ENCODE measurements at places on chromosomes 6 and 20.
A peak's percentile ranks its signal among the peaks of the same experiment; 100 is the strongest.

DNA sequence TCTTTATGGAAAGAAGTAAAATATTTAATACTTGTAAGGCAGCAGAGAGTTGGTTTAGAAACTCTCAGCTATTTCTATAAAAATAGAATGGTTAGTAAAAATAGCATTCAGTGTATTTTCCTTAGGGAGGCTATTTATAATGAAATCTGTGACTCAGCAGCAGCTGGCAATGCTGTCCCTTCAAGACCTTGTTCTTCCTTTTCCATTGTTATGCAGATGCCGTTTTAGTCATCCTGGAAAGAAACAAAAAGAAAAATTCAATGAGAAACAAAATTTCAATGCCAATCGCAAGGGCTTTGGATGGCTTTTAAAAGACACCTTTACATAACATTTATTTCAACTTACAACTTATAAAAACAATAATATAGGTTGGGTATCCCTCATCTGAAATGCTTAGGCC lies 17.5 kb downstream of the MPC1 start:
- DNase-seq, result peak; percentile 58

DNA sequence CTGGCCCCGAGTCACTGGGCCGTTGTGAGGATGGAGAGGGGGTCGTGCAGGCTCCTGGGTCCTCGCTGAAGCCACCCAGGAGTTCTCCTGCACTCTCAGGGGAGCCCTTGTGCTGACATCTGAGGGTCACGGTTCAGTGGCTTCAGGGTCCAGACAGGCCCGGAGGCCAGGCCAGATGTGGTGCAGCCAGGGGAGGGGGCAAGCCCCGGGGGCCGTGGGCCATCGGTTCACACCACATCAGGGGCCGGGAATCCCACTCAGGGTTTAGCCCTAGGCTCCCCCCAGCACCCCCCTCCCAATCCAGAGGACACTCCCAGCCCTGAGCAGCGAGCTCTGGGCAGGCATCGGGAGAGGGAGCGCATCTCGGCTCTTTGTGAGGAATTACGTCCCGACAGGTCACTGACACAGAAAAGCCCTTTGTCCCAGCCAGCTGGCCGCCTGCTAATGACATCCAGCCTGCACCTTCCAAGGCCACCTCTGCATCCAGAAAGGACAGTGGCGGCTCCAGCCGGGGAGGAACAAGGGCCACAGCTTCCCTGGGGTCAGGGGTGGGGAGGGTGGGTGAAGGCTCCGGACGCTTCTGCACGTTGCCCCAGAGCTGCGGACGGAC lies 6.4 kb upstream of the CHRNA4 start:
- no peak for DNase-seq

DNA sequence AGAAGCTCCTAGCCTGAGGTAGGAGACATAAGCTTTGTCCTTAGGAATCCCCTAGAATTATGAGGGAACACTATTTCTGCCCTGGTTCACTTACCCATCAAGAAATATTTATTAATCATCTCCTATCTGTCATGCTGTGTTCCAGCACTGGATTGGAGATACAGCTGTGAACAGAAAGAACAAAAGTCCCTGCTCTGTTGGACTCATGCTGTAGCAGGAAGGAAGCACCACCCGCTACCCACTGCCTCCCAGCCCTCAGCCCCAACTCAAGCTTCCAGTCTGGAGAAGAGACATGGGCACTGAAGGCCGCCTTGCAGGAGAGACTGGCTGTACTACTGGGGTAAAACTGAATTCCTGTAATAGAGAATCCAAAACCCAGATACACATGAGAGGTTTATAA lies 78.0 kb downstream of the MDGA1 start:
- no peak for DNase-seq

GRCh38 chr6:7953753-7954152 lies 43.2 kb upstream of the TXNDC5 start:
- no peak for DNase-seq

DNA sequence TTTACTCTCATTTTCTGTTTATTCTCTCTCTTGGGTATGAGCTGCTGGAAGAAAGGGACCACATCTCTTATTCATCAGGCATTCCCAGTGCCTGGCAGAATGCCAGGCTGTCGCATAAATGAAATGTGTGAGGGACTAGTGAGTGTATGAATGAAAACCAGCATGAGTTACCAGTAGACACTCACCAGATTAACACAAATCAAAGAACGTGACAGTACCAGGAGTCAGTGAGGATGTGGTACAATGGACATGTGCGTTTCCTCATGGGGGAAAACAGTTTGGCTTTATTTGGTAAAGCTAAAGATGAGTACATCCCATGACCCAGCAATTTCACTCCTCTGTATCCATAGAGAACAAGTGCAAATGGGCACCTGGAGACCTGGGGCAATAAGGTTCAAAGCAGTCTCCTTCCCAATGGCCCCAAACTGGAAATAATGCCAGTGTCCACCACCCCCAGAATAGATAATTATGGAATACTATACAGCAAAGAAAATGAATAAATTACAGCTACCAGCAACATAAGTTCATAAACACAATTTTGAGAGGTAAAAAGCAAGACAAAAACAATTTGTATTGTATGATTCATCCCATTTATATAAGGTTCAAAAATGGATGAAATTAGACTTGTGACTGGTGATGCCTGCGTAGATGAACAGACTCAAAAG lies 93.3 kb downstream of the CDH22 start:
- no peak for DNase-seq

DNA sequence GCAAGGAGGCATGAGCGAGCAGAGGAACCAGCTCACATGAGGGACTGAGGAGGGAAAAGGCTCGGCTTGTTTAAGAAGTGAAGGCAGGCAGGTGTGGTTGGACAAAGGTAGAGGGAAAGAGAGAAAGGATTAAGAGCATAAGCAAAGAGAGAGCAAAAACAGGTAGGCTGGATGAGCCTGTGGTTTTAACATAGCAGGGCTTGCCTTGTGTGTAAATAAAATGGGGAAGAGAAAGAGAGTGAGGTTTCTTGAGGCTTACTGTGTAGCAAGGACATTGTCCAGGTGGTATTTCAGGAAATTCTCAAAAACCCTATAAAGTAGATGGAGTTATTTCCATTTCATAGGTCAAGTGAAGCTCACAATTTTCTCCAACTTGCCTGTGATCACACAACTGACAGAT lies 93.9 kb upstream of the HDAC2 start:
- DNase-seq, result no peak

GRCh38 chr20:57679113-57679512 lies 30.7 kb downstream of the PMEPA1 start:
- no peak for DNase-seq

GRCh38 chr20:35314816-35315631 lies 22.8 kb upstream of the FAM83C start:
- DNase-seq, result no peak

DNA sequence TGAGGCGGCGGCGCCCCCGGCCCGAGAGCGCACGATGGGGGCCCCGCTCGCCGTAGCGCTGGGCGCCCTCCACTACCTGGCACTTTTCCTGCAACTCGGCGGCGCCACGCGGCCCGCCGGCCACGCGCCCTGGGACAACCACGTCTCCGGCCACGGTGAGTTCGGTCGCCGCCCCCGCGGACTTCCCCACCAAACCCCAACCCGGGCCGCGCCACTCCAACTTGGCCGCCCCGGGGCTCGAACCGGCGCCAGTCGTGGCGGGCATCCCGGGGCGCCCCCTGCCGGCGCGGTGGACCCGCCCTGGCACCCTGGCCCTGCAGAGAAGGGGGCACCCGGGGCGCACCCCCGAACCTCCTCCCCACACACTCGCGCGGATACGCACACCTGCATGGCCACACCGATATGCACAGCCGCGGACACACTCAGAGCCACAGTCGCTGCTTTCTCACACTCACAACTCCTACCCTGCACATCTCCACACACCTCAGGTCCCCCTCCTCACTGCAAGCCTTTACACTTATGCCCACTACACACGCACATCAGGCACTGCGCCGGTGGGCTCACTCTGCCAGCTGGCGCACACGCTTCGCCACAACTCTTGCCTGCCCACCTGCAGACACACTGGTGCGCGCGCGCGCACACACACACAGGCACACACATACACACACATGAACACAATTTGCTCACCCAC lies 535 bp downstream of the VSTM2L start:
- DNase-seq, result no peak

- DNase-seq, result no peak
Measured at GRCh38 chr6:25436760-25437159, 157.6 kb downstream of the CARMIL1 start.

DNA sequence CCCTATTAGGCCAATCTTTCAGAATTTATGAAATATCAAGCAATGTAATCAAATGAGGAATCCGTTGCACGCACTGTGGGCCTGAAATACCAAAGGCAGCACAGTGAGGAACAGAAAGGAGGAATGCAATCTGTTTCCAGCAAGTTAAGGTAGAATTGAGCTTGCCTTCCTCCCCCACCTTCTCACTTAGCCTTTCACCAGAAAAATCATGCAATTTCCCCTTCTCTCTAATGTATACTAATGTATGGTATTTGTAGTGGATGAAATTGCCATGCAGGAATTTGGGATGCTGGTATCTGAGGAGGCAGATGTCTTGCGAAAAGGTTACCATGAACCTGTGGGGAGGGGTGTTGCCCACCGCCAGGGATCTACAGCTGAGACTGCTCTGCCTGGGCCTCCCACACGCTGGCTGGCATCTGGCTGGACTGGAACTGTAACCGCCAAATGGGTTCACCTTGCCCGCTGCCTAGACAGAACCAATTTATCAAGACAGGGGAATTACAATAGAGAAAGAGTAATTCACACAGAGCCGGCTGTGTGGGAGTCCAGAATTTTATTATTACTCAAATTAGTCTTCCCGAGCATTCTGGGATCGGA lies 222.4 kb upstream of the MYLIP start:
- DNase-seq, result no peak

DNA sequence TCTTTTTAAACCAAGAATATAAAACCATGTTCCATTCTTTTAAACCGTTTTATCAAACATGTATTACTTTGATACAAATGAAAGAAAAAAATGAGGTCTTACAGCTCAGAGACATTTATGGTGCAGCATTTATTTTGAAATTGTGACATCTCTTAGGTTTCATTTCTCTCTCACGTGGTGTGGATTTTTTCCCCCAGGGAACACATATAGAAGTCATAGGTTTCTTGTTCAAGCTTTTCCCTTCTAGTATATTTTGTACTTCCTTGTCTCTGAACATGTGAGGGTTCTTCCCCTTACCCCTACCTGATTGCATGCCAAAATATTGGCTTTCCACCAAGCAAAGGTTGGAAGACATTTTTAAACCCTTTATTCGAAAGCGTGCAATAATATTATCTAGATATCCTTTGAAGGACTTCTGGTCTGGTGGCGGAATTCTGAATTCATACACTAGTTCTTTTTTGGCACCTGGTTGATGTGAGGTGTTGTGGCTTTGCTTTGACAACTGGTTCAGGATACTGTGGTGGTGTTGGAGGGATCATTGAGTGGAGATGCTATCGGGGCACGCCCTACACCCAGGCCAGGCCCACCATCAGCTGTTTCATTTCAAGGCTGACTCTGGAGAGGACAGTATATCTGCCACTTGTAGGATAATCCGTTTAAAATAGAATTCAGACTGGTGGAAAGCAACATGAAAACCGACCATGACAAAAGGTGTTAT lies 5.6 kb upstream of the FAM50B start:
- DNase-seq, result no peak

GRCh38 chr20:48384147-48384818 lies 443.5 kb downstream of the PREX1 start:
- no peak for DNase-seq

DNA sequence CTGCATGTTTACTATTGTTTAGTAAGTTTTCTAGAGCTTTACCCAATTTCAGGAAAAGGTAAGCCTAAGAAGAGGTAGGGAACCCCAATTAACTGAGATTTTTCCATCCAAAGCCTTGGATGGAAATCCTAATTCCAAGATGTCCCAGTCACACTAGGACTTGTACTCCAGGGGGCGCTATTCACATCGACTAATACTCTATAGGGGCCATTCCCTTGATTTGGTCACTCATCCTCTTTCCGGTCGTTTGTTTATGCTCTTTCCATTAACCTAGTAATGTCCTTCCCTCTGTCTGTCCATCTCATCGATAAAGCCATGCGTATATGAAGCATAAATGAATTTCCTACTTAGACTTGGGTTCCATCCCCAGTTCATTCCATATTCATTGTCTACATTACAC lies 80.8 kb upstream of the FUCA2 start:
- no peak for DNase-seq

DNA sequence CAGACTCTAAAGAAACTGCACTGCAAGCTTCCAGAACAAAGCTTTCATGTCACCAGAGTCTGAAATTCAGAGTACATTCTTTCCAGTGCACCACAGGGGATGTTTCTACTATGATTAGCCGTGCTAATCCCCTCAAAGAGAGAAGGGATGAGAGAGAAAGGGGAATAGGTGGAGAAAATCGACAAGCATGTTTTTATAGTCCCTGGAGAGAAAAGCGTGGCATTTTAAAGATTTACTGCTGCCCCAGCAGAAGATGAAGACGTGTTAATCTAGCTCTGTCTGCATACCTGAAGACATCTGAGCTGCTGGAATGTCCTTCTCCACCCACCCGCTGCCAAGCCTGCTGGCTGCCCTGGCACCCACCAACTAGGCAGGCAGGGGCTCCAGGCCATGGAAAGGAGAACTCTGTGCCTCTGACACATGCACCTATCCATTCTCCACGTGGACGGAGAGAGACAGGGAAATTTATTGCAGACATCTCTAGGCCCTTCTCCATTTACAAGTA lies 4.1 kb downstream of the MYLK4 start:
- no peak for DNase-seq

DNA sequence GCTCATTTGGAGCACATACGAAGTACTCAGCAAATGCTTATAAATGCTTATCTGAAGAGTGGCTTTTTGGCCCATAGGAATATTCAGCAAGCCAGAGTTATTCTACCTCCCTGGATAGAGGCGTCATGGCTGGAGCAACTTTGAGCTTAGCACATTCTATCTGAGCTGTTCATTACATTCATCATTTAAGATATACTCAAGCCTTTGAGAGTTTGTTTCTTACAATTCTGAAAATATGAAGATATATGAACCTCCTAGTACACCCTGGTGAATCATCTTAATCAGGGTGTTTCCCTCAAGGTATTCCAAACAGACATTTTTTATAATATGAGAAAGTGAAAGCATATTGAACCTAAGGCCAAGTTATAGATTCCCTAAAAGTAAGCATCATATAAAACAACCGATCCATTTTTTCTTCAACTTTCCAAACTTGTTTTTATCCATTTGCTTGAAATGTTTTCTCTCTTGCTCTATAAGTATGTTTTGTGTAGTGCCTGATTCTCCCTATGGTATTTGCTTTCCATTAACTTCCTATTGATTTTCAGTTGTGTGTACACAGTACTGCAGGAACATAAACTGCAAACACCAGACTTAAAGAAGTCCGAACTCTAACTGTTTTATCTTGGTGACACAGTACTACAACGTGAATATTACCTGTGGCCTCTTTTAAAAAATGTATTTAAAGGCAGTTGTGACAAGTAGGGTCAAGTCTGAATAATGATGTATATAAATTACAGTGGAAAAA lies 139.7 kb upstream of the PTPRK start:
- DNase-seq, result no peak
